Activated CD4-positive, CD25-positive, alpha-beta regulatory T cell treated with anti-CD3 and anti-CD28 coated beads, Interleukin-2, amount 50 U/mL, for 16 hours (primary cell): ENCODE measurements at places on chromosomes 11 and 22.

GRCh38 chr11:91872243-91872642, 352.4 kb upstream of the FAT3 start:
- no peak for DNase-seq

- DNase-seq = no peak
Measured at GRCh38 chr22:22840780-22841179, 46.8 kb upstream of the IGLL5 start.

- DNase-seq = no peak
Measured at GRCh38 chr11:77515483-77515882, 41.6 kb upstream of the PAK1 start.

DNA sequence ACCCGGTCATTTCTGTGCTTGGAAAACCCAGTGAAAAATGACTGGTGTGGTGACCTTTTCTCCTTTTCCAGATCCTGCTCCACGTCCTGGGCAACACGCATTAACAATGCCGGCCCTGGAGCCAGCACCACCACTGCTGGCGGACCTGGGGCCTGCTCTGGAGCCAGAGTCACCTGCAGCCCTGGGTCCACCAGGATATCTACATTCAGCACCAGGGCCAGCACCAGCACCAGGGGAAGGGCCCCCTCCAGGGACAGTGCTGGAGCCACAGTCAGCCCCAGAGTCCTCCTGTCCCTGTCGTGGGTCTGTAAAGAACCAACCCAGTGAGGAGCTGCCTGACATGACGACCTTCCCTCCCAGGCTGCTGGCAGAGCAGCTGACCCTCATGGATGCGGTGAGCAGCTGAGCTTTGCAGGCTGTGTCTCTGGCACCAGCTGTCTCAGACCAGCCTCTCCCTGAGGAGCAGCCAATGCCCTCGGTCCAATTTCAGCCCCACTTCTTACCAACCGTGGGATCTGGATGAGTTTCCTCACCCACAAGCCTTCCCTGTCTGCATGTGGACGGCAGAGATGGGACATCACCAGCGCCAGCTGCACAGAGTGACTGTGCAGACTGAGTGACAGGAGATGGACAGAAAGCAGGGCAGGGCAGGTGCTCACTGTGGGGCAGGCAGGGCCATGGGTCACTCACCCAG, 1.9 kb downstream of the RGL4 start:
- DNase-seq = no peak

DNA sequence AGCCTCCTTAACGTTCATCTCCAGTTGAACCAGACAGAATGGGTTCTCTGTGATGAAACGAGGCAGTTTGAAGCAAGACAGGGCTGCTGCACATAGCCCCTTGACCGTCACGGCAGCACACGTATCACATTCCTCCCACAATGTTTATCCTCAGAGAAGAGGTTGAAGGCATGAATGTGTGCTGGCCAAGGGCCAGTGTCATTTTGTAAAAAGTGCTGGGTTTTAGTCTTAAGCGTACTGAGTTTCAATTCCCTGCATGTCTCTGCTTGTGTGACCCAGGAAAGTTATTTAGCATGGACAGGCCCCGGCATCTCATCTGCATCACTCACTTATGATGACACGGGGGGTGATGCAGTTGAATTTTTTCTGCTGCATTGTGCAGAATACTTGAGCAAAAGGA, 31.6 kb downstream of the TTC12 start:
- DNase-seq = no peak

DNA sequence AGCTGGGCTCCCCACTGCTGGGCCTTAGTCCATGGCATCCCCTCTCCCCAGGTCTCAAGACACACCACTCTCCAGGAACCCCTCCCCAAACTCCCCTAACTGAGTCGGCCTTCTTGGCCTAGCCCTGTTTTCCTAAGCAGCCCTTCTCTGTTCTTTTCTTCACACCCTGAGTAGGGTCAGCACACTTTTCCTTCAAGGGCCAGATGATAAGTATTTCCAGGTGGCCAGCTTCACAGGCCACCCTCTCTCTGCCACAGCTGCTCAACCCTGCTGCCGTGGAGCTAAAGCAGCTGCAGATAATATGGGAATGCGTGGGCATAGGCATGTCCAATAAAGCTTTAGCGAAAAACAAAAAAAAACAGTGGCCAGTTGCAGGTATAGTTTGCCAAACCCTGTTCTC, 24.1 kb downstream of the DGCR2 start:
- no peak for DNase-seq

- no peak for DNase-seq
Measured at GRCh38 chr22:25697181-25697664, 44.8 kb upstream of the MYO18B start.

DNA sequence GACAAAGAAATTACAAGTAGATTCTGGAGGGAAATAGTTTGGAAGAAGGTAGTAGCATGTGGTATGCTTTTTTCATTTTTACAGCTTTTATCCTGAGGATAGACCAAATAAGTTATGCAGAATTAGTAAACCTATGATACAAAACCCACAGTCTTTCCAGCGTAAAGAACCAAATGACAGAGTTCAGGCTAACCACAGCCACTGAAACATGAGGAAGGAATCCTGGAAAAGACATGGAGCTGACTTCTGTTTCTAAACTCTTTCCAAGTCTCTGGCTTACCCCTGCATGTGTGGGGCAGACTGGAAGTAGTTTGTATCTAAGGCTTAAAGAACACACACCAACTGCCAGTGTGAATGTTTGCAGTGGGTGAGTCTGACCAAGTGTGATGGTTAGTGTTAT, 258.4 kb upstream of the TENM4 start:
- no peak for DNase-seq

- DNase-seq = no peak
Measured at GRCh38 chr11:12668166-12668565, 6.1 kb upstream of the TEAD1 start.

DNA sequence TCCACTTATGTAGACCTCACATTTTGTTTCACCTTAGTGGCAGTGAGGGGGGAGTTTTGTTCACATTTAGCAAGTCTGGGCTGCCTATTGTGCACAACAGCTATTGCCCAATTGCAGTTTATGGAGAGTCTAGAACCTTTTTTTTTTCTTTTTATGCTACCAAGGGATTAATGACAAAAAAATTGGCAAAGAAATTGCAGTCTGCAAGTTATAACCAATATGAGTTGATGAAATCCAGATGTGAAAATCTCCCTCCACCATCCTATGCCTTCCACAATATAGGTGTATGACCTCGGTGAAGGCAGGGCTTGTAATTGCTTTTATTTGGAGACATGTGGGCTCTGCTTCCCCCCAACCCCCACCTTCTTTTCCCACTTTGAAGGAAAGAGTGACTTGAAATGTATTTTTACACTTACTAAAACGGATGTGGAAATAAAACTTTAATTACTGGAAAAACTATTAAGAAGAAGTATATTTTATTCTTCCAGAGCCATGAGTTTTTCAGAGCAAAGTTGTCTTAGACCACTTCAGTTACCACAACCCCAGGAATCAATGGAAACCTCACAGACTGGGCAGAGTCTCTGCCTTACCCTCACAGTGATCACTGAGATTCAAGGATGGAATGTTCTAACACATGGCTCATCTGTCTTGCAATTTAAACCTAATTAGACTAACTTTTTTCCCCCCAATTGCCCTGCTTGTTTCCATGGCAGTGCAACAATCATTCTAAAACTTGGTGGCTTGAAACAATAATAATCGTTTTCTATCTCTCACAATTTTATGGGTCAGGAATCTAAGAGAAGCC, 120.8 kb upstream of the SLC5A12 start:
- DNase-seq = no peak

GRCh38 chr11:26702406-26702805, 19.5 kb downstream of the SLC5A12 start:
- DNase-seq = no peak

GRCh38 chr11:77400775-77401449, 73.0 kb downstream of the PAK1 start:
- DNase-seq = no peak

DNA sequence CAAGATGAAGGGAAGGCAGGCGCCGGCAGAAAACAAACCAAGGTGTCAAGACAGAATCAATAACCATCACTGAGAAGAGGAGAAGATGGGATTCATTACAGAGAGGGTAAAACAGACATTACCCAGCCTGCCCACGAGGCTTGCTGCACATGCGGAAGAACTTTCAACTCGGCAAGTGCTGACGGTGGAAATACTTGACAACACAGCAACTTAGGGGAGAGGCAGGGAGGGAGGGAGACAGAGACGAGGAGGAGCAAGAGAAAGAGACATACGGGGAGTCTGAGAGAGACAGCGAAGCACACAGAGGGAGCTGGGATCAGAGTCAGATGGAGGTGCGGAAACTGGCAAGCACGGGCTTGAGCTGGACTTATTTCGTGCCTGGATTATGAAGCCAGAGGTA, 129.3 kb upstream of the NECTIN1 start:
- no peak for DNase-seq

DNA sequence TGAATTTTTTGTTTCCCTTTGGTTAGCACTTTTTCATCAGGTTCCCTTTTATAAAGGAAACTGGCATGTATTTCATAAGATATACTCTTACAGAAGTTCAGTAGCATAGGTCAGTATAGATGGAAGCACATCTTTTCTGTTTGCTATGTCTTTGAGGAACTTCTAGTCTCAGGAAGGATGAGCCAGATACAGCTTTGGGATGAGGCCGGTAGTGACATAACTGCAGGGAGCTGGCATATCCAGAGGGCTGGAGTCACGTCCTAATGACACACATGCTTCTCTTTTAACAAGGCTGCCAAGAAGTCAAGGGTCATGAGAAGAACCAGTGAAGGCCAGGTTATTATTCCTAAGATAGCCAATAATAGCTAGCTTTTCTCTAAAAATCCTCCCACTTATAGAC, 33.3 kb upstream of the ADSL start:
- no peak for DNase-seq

DNA sequence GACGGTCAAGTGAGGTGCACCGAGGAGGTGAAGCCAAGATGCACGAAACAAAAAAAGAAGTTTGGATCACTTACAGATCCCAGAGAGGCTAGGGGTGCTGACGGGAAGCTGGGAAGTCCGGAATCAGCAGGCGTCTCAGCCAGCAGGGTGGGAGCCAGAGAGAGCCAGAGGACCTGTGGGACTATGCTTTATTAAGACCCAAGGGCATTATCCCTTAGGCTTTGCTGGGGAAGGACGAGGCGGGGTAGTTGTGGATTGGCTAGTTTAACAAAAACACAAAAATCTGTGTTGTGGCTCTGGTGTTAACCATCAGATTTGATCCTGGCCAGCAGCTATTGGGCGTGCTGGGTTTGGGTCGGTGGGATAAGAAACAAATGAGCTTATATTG, 427.1 kb downstream of the DYNC2H1 start:
- no peak for DNase-seq

DNA sequence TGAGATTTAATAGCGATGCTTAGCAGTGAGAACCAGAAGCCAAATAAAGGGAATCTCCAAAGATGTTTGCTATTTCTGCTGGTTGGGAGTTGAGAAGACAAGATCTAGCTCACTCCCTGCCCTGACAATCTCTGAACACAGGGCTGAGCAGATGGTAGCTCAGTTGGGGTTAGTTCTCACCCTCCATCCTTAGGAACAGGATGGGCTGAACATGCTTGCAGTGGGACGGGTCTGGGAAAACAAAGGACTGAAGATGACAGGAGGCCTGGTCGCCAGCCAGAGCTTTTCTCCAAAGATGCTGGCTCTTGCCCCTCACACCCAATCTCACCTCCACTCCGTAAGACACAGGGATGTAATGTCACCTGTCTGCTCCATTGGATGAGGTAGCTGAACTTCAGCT, 72.7 kb downstream of the SC5D start:
- DNase-seq = no peak

- DNase-seq = no peak
Measured at GRCh38 chr11:47415949-47416472, 7.6 kb downstream of the SLC39A13 start.

GRCh38 chr11:121456816-121457431, 4.2 kb upstream of the SORL1-AS1 start:
- DNase-seq = no peak

GRCh38 chr11:19625438-19625837, 87.2 kb upstream of the NAV2 start:
- no peak for DNase-seq

- DNase-seq = no peak
Measured at GRCh38 chr11:55791606-55792005, 3.8 kb upstream of the OR5D14 start.

GRCh38 chr11:83816572-83817187, 530.5 kb upstream of the CCDC90B start:
- DNase-seq = no peak

- no peak for DNase-seq
Measured at GRCh38 chr11:133526790-133527189, 5.5 kb downstream of the OPCML start.

DNA sequence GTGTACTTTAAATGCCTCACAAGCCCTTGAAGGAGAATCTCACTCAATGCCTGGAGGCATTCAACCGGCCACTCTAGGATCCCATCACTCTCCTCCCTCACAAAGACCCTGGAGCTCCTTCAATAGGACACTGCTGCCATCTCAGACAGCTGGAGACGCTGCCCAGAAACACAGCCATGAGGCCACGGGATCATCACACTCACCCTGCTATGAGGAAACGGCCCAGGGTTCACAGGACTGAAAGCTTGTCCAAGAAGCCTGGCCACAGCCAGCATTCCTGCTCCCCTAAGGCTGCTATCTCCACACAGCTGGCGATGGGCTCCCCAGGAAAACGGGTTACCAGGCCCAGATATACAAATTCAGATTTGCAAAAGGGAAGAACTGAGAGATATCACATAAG, 13.2 kb downstream of the CARS1 start:
- DNase-seq = no peak

DNA sequence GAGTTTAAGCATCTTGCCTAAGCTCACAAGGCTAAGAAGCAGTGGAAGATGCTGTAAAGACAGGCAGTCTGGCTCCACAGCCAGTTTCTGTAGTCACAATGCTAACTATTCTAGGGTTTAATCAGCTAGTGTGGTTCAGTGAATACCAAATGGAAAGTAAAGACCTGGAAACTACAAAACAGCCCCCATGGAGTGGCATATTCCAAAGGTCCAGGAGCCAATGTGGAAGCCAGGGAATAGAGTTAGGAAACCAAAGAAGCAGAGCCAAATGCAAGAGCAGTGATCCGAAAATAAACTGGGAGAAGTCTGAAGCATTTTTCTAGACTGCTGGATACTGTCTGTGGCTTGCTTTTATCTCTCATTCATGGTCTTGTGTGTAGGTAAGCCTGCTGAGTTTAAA, 731.2 kb upstream of the ANO5 start:
- DNase-seq = no peak

- no peak for DNase-seq
Measured at GRCh38 chr11:56889986-56890385, 98.7 kb upstream of the OR5AK2 start.

DNA sequence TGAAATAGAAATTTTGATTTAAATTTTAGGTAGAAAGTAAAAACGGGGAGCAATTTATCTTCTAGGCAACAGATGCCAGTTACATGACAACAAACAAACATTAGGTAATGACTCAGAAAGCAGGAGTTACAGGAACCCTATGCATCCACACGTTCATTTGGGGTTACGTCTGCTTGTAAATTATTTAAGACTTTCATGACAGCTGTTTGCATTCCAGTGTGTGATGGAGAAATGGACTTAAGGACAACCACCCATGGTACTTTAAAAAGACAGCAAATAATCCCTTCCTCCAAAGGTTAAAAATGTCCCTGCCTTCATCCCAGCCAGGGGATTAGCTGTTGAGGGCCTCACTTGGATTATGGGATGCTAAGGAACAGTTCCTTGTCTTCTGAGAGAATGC, 11.8 kb downstream of the E2F8 start:
- no peak for DNase-seq

GRCh38 chr22:38846412-38846811, 2.6 kb upstream of the NPTXR start:
- DNase-seq = no peak
